ENCODE measurements at places on chromosomes 12 and 14.
A peak's percentile ranks its signal among the peaks of the same experiment; 100 is the strongest.

DNA sequence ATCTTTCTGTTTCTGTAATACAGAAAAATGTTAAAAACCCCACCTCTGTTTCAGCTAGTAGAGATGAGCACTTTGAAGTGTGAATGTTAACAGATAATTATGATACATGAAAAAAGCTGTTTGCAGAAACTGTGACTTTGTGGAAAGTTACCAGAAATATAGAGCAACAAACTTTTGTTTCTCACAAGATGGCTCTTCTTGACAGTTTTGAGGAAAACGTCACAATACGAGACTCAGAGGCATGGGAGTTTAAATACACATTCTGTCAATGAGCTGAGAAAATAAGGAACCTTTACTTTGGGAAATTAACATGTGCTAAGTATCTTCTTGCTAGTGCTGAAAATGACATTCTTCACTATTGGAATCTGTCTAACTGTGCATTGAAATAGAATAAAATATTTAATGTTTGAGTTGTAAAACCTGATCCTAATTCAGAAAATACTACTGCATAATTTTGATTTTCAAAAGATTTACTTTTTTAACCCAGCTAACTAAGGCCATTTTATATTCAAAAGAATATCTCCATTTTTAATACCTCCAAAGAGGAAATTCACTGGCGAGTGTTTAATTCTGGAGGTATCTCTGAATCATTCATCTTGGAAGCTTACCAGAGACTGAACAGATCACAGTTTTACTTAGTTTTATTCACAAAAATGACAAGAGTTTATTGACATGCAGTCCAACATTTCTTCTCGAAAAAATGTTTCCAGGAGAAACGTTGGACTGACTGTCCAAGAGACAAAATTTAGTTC, 308.9 kb upstream of the LRFN5 start:
- no peak for DNase-seq
- no peak overlapping the region for H3K27ac ChIP-seq
- no peaks in the 10 kb centered on the region for H3K36me3 ChIP-seq

GRCh38 chr12:57618966-57619433, 7.8 kb downstream of the ARHGEF25 start:
- H3K36me3 ChIP-seq = no peaks in the 10 kb centered on the region
- no peaks in the 10 kb centered on the region for H3K4me1 ChIP-seq
- no peak overlapping the region for H3K27ac ChIP-seq
- peak overlapping the region; percentile 31 for H3K4me3 ChIP-seq
- peaks cover 14% of the 10 kb centered on the region for H3K27me3 ChIP-seq

DNA sequence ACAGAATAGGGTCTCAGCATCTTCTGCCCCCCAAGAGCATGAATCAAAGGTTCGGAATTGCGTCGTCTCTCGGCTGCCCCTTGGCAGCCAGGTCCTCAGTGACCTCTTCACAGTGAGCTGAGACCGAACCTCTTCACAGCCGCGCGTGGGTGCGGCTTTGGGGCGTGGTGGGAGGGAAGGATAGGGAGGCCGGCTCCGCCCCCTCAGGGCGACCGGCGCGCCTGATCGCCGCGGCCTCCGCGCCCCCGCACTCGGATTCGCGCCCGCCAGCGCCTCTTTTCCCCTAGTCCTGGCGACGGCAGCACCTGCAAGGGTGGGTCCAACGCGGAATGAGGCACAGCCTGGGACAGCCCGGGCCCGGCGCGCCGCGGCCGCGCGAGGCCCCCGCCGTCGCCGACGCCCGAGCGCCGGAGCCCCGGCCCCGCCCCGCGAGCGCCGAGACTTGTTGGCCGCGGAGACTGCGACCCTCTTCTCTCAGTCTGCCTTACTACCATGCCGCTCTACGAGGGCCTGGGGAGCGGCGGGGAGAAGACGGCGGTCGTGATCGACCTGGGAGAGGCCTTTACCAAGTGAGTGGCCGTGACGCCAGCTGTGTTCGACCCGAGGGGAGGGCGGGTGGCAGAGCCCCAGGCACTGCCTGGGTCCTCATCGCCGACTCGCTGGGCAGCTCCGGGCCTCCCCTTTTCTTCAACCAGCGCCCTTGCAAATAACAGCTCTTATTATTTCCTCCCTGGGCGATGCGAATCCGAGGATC, at the start of gene ACTR10:
Gene ACTR10, plus strand, starts transcription at position 424 of the 754 bp plus-strand sequence. Its CDS starts 69 bp downstream, at position 493.
- H3K4me1 ChIP-seq = no peaks in the 10 kb centered on the region
- no peaks in the 10 kb centered on the region for H3K27me3 ChIP-seq
- H3K4me3 ChIP-seq = peak within 1 kb of the TSS; percentile 82

- H3K4me1 ChIP-seq = no peaks in the 10 kb centered on the region
- no peaks in the 10 kb centered on the region for H3K36me3 ChIP-seq
- DNase-seq = no peak
- H3K4me3 ChIP-seq = no peak overlapping the region
- H3K27ac ChIP-seq = no peak overlapping the region
These were observed 224.9 kb upstream of the SLC16A7 start for GRCh38 chr12:59370933-59371332.

GRCh38 chr14:50785457-50786063, 45.4 kb downstream of the NIN start:
- H3K27me3 ChIP-seq = no peaks in the 10 kb centered on the region
- H3K4me1 ChIP-seq = peaks cover 60% of the 10 kb centered on the region
- peak overlapping the region; percentile 51 for H3K27ac ChIP-seq
- H3K4me3 ChIP-seq = no peak overlapping the region
- DNase-seq = no peak
- H3K36me3 ChIP-seq = no peaks in the 10 kb centered on the region

DNA sequence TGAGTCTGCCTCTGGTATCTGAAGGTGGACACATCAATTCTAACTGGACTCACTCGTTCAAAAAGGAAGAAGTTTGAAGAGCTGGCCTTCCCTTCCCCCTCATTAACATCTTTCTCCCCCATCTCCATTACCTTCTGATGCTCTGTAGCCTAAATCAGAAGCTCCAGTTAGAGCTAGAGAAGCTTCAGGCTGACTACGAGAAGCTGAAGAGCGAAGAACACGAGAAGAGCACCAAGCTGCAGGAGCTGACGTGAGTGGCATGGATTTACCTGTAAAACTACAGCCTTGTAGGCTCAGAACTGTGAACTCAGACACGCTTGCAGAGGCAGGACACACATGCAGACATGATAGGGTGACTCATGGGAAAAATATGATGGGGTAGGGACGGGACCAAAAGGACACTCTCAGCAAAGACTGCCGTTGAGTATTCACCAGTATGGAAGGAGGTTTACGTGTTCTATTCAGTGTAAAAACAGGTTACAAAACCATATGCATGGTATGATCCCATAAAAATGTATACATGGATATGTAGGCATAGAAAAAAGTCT, 14.3 kb upstream of the PIP4K2C start:
- H3K27me3 ChIP-seq = no peaks in the 10 kb centered on the region
- H3K27ac ChIP-seq = no peak overlapping the region

DNA sequence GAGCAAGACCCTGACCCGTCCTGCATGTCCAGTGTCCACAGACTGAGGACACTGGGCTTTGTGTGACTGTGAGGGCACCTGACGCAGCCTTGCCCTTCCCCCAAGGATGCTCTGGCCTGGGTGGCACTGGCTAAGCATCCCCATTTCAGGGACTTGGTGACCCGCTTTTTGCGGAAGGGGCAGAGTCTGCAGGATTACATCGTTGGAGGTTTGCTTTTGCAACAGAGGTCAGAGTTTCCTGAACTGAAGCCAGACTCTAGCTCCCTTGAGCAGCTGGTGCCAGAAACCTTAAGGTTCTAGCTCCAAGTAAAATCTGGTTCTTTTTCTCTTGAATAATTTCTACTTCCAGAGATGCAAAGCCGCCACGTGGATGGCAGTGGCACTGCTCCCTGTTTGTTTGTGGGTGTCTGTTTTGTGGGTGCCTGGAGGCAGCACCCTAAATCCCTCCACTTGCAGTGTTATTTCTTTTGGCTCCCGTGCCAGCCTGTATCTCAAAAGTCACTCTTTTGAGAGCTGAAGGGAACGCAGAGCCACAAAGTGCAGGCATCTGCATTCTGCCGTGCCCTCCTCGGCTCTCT, 184.7 kb downstream of the TSPAN9 start:
- H3K4me3 ChIP-seq = no peak overlapping the region
- DNase-seq = no peak
- H3K4me1 ChIP-seq = no peaks in the 10 kb centered on the region
- H3K27me3 ChIP-seq = no peaks in the 10 kb centered on the region
- peak overlapping the region; percentile 91 for H3K27ac ChIP-seq

- no peaks in the 10 kb centered on the region for H3K36me3 ChIP-seq
- no peaks in the 10 kb centered on the region for H3K4me1 ChIP-seq
- H3K27ac ChIP-seq = no peak overlapping the region
- no peak overlapping the region for H3K4me3 ChIP-seq
These were observed 13.2 kb downstream of the LALBA start for GRCh38 chr12:48556631-48557030.

GRCh38 chr14:67999705-68000384, 180.3 kb downstream of the RAD51B start:
- no peak overlapping the region for H3K27ac ChIP-seq
- H3K36me3 ChIP-seq = no peaks in the 10 kb centered on the region
- H3K4me3 ChIP-seq = no peak overlapping the region
- peaks cover 7% of the 10 kb centered on the region for H3K4me1 ChIP-seq
- no peak for DNase-seq

DNA sequence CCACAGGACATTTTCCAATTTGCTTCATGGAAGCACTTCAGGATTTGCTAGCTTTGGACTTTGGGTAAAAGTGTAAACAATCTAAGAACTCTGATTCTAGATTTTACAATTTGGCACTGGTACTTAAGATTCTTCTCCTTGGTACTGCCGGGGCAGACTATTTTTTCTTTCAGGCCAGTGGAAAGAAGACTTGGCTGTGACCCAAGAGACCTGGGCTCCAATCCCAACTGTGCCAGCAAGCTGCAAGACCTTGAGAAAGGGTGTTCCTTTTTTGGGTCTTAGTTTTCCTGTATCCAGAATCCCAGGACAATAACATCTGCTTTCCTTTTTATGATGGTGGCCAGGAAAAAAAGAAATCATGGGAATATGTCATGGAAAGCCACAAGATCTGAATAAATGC, 148.1 kb upstream of the CRY1 start:
- no peaks in the 10 kb centered on the region for H3K36me3 ChIP-seq
- no peak for DNase-seq
- H3K4me3 ChIP-seq = no peak overlapping the region

GRCh38 chr12:12840580-12840899, 27.4 kb downstream of the DDX47 start:
- no peak for DNase-seq
- no peaks in the 10 kb centered on the region for H3K4me1 ChIP-seq
- no peaks in the 10 kb centered on the region for H3K27me3 ChIP-seq
- H3K36me3 ChIP-seq = no peaks in the 10 kb centered on the region
- H3K4me3 ChIP-seq = no peak overlapping the region
- no peak overlapping the region for H3K27ac ChIP-seq

GRCh38 chr14:43671716-43672485, 835.2 kb downstream of the FSCB start:
- DNase-seq = no peak
- no peaks in the 10 kb centered on the region for H3K4me1 ChIP-seq
- no peak overlapping the region for H3K4me3 ChIP-seq
- no peaks in the 10 kb centered on the region for H3K36me3 ChIP-seq

All from right atrium auricular region (tissue), 2 donors.